ENCODE measurements at places on chromosomes 5 and 9. TPM values are rescaled to one million over a fixed set of nuclear protein-coding genes. Genes with fewer than 3 reads are reported as not detected.

CDO1 gene
- total RNA-seq, result not detected

INSL4 gene
- total RNA-seq, result 16.3 TPM

BRD8 gene
- total RNA-seq, result 46.1 TPM

NUTM2F gene
- not detected for total RNA-seq

C5 gene
- total RNA-seq, result 15.8 TPM

PDE8B gene
- 1.1 TPM for total RNA-seq

LCN15 gene
- 0.26 TPM for total RNA-seq

SPATA31E1 gene
- not detected for total RNA-seq

FOXD4L5 gene
- 0.11 TPM for total RNA-seq

SVEP1 gene
- total RNA-seq, result 2.1 TPM

Data from A549 treated with ZK216348 at 1 μM for 4 hours (cell line).